ENCODE measurements at places on chromosomes 13 and 19.
A peak's percentile ranks its signal among the peaks of the same experiment; 100 is the strongest.

DNA sequence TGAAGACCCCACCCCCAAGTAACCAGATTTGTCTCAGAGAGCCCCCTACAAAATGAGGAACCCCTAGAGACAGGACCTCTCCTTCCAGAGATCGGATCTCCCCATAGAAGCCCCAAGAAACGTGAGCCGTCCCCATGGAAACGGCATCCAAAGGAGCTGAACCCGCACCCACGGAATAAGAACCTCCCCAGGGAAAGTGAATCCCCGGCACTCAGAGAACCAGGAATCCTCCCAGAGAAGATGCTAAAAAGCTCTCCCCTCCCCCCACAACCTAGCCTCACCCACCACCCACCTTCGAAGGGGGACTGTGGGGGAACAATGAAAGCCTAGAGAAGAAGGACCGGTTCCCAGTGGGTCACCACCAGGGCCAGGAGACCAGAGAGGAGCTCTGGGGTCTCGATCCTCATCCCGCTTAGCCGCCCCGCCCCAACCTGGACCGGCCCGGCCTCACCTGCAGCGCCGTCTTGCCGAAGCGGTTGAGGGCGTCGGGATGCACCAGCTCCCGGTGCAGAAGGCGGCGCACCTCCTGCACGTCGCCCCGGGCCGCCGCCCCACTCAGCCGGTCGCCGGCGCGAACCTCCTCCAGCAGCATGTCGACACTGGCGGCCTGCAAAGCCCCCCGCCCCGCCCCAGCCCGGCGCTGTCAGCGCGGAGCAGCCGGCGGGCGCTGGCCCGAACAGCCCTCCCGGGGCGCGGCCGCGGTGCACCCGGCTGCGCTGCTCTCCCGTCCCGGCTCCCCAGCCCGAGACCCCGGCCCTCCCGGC lies 535 bp downstream of the CDKN2D start:
- DNase-seq: no peak
- peak overlapping the region; percentile 66 for H3K27ac ChIP-seq
- peak overlapping the region; percentile 45 for H3K4me3 ChIP-seq
- no peaks in the 10 kb centered on the region for H3K27me3 ChIP-seq

DNA sequence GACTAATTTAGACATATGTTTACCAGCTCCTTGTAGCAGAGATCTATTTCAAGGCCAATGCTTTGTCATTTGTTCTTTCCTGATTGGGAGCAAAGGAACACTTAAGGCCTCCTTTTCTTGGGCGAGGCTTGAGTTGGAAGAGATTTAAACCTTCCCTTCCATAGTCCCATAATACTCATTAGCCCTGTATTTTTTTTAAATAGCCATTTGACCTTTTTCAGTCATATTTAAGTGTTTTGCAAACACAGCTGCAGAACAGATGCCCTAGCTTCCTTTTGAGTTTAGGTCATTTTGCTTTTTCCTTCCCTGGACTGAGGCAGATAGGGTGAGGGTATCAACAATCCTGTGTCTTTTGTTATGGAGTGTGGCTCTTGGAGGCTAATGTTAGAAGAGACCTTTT lies 198.3 kb downstream of the NBEA start:
- no peaks in the 10 kb centered on the region for H3K27me3 ChIP-seq
- no peak overlapping the region for H3K4me3 ChIP-seq
- no peaks in the 10 kb centered on the region for H3K36me3 ChIP-seq
- H3K27ac ChIP-seq: no peak overlapping the region
- H3K4me1 ChIP-seq: no peaks in the 10 kb centered on the region

DNA sequence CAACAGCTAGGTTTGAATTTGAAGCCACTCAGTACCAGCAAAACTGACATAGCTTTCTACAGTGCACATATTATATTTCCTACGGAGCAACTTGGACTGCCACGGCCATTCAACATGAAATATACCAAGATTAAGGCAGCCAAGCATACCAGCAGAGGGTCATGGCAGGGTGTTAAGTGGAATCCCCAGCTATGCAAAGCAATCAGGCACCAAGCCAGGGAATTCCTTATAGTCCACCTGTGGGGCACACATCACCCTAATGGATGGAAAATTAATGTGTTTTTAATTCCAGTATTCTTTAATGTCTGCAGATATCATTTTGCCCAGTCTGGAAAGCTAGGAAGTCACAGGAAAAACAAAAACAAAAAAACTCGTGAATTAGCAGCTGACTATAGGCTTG lies 1190.3 kb downstream of the EFNB2 start:
- H3K4me1 ChIP-seq: no peaks in the 10 kb centered on the region
- no peaks in the 10 kb centered on the region for H3K36me3 ChIP-seq
- H3K27me3 ChIP-seq: no peaks in the 10 kb centered on the region
- no peak for DNase-seq

- no peaks in the 10 kb centered on the region for H3K4me1 ChIP-seq
- no peak overlapping the region for H3K27ac ChIP-seq
- no peaks in the 10 kb centered on the region for H3K27me3 ChIP-seq
- H3K36me3 ChIP-seq: peaks cover 38% of the 10 kb centered on the region
- DNase-seq: no peak
- H3K4me3 ChIP-seq: no peak overlapping the region
Measured at GRCh38 chr19:5655412-5655811, 24.9 kb downstream of the MICOS13 start.

Measured in prostate gland (tissue), 2 donors.